ENCODE measurements at places on chromosomes 6 and 20.

DNA sequence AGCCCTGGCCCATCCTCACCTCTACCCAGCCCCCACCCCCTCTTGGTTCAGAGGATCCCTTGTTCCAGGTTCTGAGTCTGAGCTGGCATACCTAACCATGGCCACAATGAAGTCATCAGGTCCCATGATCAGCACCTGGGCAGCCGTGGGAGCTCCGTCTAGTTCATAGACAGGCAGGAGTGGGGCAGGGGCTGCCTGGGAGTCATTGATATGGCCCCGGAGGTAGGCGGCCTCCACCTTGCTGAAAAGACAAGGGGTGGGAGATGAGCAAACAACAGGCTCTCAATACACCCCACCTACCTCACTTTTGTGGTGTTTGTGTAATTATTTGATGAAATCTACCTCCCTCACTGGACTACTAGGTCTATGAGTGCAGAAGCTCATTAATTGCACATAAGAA, 20.4 kb downstream of the GGT7 start:
- DNase-seq: no peak

GRCh38 chr6:169868458-169868857, 117.0 kb downstream of the ERMARD start:
- DNase-seq: no peak

GRCh38 chr6:43695215-43695966, 7.8 kb upstream of the MRPS18A start:
- peak; percentile 50 for DNase-seq

GRCh38 chr6:167962711-167963110, 34.8 kb upstream of the KIF25 start:
- no peak for DNase-seq

DNA sequence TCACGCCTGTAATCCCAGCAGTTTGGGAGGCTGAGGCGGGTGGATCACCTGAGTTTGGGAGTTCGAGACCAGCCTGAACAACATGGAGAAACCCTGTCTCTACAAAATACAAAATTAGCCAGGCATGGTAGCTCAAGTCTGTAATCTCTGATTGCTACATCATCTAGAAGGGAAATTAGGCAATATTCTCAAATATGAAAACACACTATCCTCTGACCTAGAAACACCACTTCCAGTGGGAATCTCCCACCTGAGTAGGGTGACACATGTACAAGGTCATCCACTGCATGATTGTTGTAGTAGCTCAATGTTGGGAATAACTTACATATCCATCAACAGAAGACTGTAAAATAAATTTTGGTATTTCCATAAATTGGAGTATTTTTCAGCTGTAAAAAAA, 19.1 kb upstream of the SIRPD start:
- no peak for DNase-seq

GRCh38 chr6:150813993-150814359, 51.5 kb upstream of the MTHFD1L start:
- no peak for DNase-seq

DNA sequence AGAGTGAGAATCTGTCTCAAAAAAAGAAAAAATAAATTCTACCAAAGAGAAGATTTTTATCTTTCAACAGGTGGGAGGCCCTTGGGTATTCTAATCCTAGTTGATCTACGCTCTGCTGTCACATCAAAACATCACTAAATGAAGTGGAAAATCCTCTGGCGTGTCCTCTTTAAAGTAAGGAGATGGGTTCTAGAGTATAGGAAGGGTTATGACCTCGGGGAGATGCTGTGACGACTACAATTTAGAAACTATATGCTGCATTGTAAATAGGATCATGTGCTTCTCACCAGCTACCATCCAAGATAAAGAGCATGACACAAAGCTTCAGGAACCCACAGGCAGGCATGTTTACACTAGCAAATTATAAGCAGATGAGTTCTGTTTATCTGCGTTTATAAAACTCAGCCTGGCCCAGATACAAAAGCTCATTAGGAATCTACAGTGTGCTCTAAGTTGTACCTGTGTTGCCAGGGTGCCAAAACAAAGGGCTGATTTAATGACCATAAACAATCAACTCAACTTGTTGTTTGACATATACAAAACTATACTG, 197.1 kb upstream of the PLN start:
- no peak for DNase-seq

- no peak for DNase-seq
Measured at GRCh38 chr6:127518191-127518709, 885 bp downstream of the MTCL3 start.

- no peak for DNase-seq
Measured at GRCh38 chr6:110013386-110013785, 35.3 kb downstream of the GPR6 start.

DNA sequence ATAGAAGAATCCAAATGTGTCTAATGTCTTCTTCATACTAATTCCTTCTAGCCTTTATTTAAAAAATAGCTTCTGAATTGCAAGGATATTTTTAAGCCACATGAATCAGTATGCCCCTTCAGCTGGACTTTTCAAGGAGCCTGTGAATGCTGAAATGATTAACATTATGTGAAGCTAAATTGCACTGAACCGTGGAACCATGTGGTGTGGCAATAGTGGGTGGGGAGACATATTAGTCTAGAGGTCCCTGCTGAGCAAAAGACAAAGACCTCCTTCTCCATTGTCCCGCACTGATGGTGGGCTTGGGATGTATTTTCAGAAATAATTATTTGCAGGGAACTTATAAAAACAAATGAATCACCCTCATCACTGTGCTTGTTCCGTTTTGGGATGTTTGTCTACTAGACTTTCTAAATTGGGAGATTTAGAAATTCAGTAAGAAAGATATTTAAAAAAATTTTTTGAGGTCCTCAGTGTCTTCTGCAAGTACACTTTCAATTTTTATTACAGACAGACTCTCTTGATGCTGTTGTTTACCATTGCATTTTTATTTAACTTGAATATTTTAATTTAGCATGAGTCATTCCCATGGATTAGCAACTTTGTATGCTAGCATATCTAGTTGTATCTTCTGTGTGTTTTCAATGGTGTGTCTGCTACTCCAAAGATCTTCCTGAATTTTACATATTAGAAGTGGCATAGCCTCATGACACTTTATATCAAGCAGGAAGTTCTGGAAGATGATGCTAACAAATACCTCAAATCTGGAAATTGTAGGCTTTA, 238.1 kb downstream of the LAMA2 start:
- DNase-seq: no peak

GRCh38 chr20:61748376-61748775, 317.3 kb downstream of the TAF4 start:
- DNase-seq: no peak

DNA sequence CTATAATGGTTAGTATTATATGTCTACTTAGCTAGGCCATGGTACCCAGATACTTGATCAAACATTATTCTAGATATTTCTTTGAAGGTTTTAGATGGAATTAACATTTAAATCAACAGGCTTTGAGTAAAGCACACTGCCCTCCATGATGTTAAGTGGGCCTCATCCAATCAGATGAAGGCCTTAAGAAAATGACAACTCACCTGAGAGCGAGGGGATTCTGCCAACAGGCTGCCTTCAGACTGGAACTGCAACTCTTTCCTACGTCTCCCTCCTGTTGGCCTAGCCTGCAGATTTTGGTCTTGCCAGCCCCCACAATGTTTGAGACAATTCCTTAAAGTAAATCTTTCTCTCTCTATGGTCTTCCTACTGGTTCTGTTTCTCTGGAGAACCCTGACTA, 137.3 kb downstream of the AHI1 start:
- DNase-seq: no peak

- no peak for DNase-seq
Measured at GRCh38 chr20:6560978-6561377, 206.5 kb upstream of the BMP2 start.

DNA sequence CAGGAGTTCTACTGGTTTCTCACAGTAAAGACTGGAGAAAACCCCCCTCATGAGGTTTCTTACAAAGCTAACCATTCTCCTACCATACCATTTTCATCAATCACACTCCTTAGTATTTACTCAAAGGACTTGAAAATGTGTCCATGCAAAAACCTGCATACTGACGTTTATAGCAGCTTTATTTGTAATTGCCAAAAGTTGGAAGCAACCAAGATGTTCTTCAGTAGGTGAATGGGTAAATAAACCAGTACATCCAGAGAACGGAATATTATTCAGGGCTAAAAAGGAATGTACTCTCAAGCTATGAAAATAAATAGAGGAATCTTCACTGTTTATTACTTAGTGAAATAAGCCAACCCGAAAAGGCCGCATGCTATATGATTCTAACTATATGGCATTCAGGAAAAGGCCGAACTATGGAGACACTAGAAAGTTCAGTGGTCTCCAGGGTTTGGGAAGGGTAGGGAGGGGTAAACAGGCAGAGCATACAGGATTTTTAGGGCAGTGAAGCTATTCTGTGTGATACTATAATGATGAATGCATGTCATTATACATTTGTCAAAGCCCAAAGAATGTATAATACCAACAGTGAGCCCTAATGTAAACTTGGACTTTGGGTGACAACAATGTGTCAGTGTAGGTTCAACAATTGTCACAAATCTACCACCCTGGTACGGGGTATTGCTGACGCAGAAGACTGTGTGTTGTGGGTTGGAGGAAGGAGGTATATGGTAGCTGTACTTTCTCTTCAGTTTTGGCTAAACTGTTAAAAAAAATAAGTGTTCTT, 50.6 kb downstream of the SNX5 start:
- DNase-seq: no peak

DNA sequence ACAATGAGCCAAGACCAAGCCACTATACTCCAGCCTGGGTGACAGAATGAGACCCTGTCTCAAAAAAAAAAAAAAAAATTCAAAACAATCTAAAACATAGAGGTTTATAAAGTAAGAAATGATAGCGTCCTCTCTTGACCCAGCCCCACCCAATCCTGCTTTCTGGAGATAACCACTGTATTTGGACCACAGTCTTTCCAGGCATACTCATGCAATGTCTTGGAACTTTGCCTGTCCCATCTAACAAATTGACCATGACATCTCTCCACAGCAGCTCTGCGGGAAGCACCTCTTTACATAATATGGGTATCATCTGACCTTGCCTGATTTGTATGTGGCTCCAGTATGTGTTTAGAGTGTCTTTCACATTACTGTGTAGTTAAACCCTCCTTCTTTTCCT, 9.1 kb upstream of the SHLD1 start:
- no peak for DNase-seq
